A549 (cell line): ENCODE measurements at places on chromosomes 2 and 18.

GRCh38 chr2:188285774-188286173, 5.9 kb upstream of the GULP1 start:
- no peak for DNase-seq

- no peak for DNase-seq
Measured at GRCh38 chr2:181632733-181633401, 24.0 kb downstream of the CERKL start.

GRCh38 chr2:235677937-235678336, 184.1 kb downstream of the AGAP1 start:
- no peak for DNase-seq

GRCh38 chr2:36556842-36557241, 41.1 kb downstream of the FEZ2 start:
- no peak for DNase-seq

GRCh38 chr2:100783987-100784386, 36.0 kb upstream of the NPAS2 start:
- no peak for DNase-seq

- DNase-seq = peak; percentile 22
Measured at GRCh38 chr2:174939046-174939445, 66.1 kb downstream of the CHN1 start.

- DNase-seq = no peak
Measured at GRCh38 chr2:98404556-98405250, 40.0 kb upstream of the INPP4A start.

- DNase-seq = peak; percentile 4
Measured at GRCh38 chr2:148614322-148615049, 30.1 kb upstream of the EPC2 start.

DNA sequence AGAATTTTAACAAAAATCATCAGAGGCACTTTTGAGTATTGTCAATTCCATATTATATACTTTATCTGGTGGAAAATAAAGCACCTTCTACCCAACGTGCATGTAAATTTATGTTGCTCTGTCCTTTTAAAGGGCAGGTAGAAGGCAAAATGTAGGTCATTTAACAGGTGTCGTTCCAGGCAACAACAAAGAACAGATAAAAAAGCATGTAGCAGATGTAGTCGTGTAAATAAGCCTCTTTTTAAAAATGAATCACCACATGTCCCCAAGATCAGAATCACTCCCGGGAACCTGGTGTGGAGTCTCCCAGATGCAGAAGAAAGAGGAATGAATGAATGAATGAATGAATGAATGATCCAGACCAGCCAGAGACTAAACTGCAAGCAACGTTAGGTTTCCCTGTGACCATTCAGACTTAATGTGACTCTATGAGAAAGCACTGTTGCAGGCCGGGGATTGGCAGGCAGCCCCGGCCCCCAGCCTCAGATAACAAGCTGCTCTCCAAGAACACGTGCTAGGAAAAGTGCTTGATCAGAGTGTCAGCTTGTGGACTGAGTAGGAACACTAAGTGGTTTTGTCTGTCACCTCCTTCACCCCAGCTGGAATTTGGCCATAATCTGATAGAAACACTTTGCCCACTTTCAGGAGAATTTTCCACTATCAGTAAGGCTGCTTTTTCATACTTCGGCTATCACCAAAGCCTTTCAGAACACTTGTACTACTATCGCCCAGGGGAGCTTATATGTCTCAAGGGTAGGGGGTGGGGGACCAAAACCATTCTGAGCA, 100.6 kb downstream of the CDK15 start:
- no peak for DNase-seq

GRCh38 chr2:20580690-20581437, 70.0 kb downstream of the HS1BP3 start:
- peak; percentile 55 for DNase-seq
